NCI-H2227 treated with DMSO at 0.1 percent for 48 hours (cell line): ENCODE measurements at places on chromosomes 3 and 15.

DNA sequence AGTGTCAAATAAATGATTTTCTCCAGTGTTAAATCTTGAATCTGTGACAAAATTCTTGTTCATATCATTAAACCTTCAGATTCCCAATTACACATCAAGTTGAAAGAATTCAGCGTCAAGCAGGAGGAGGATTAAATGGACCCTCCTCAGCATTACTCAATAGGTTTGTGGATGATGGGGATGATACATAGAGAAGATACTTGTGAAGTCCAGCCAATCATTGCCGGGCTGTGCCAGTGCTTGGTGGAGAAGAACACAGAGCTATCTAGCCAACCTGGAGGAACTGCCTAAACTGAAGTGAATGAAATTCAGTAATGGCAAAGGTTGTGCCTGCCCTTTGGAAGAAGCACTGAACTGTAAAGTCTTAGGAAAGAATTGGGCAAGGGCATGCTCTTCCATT lies 47.0 kb upstream of the PRICKLE2 start:
- no peak for DNase-seq

DNA sequence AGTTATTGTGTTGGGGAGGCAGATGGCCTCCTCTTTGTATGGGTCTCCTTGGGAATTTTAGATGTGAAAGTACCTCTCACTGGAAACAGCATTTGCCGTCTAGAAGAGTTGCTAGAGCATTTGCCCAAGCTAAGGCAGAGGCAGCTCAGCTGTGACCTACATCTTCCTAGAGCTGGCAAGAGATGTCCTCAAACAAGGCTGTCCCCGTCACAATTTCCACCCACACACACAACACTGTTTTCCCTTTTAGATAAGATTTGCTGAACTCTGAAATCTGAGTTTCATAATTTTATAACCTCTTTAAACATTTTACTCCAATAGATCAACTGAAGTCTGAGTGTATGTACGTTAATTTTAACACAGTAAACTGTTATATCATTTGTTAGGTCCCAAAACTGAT lies 352.6 kb downstream of the EPHB1 start:
- no peak for DNase-seq

- DNase-seq, result no peak
Measured at GRCh38 chr3:18062657-18063025, 320.2 kb upstream of the TBC1D5 start.

DNA sequence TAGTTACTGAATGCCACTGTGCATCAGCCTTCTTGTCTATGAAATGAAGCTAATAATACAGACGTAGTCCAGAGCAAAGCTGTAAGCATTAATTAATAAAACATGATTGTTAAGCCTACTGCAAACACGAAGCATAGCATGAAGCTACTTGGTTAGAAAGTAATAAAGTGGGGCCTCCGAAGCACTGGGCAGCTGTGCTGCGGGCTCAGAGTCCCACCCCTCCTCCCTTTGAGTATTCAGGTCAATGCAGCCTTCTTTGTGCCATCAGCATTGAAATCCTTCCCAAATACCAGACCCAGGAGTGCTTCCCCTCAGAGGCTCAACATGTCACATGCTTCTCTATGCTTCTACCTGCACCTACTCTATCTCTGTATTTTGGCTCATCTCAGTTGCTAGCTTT lies 1112.6 kb downstream of the IGSF11 start:
- DNase-seq, result peak; percentile 5

GRCh38 chr15:47932951-47933641 lies 187.7 kb upstream of the SLC24A5 start:
- DNase-seq, result no peak

DNA sequence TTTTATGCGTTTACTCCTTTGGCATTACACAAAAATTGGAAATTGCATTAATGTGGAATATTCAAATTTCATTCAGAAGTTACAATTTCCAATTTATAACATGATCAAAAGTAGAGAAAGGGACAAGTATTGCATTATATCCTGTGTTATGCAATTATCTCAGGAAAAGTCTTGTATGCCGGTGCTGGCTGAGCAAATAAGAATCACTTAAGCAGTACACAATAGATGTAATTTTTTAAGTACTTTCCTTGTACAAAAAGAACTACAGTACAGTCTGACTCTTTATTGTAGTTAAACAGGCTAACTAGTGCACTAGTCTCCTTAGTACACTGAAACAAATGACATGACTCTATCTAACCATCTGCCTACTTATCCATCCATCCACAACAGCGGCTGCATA lies 493.2 kb upstream of the KCNMB2 start:
- DNase-seq, result no peak

DNA sequence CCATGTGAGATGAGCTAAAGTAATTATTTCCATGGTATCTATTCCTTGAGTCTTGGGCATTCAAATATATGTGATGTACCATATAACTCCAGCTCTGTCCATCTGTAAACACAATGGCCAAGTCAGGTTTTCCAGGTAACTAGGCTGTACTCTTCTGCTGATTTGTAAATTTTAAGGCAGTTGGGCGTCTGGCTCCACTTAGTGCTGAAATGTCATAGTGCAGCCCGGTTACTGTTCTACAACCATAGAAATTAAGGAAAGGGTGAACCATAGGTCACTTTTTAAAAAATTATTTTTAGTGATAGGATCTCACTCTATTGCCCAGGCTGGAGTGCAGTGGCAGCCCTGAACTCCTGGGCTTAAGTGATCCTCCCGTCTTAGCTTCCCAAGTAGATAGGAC lies 44.7 kb upstream of the GOLM2 start:
- DNase-seq, result no peak

- DNase-seq, result no peak
Measured at GRCh38 chr15:80331886-80332406, 72.2 kb upstream of the ARNT2 start.

DNA sequence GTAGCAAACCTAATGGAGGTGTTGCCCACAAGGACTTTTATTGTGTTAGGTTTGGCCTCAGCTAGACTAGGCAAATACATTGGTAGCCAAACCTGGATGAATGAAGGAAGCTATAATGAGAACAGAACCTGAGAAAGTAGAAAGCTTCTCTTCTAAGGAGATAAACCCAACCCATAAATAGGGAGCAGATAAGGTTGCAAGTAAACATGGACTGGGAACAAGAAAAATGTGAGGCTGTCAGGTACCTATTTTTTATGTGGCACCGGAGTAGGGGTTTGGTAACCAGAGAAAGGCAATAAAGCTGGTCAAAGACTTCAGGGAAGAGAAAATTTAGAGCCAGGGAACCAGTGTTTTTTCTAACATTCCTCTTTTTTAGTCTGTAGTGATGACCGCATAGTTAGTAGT lies 25.0 kb downstream of the ZNF654 start:
- DNase-seq, result no peak

- DNase-seq, result no peak
Measured at GRCh38 chr3:32438596-32439344, 47.1 kb downstream of the CMTM7 start.

- no peak for DNase-seq
Measured at GRCh38 chr15:25709437-25710159, 153.5 kb downstream of the ATP10A start.

GRCh38 chr3:76812649-76813242 lies 227.2 kb upstream of the ROBO2 start:
- no peak for DNase-seq

DNA sequence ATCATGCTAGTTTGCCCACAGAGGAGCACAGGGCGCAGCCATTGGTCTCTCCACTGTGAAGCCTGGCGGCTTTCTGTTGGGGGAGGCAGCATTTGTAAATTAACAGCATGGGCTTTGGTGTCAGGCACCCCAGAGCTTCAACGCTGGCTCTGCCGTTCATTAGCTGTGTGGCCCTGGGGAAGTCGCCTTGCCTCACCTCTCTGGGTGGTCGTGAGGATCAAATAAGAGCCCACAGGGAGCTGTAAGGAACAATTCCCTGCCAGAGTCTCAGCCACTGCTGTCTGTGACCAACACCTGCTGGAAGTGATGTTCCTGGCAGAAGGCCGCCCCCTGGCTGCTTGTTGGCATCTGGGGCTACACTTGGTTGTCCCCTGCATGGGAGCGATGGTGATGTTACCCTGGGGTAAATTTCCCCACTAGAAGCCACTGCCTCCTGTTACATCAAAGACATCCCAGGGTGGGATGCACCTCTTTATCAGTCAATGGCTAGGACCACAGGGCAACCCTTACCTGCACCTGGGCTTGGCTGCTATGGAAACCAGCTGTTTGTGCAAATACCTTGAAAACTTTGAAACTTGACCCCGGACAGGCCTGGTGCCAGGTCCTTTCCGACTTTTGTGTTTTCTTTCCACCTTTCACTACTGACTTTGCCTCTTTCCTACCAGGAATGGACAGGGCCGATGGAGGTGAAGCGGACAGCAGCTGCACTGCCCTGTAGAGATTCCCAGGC lies 36.9 kb downstream of the DNASE1L3 start:
- DNase-seq, result no peak
